ENCODE measurements at places on chromosomes 7 and 10. TPM values are rescaled to one million over a fixed set of nuclear protein-coding genes. Genes with fewer than 3 reads are reported as not detected.

DNA sequence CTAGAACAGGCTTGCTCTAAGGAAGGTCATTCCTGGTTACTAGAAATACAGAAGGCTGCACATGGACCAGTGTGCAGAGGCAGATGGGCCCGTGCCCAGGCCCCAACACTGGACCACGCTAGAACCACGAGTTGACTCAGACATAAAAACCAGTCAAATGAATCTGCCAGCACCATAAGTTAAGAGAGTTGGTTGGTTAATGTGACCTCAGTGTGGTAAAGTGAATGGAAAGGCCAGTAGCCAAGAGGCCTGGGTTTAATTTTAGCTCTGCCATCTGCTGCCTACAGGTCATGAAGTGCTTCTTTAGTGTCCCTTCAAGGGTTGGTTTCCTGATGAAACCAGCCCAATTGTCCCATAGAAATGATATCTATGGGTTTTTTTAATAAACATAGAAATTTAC, 329.6 kb upstream of the NRP1 start:
- DNase-seq: no peak

The AKR1D1 gene
- 0.28 TPM for total RNA-seq

DNA sequence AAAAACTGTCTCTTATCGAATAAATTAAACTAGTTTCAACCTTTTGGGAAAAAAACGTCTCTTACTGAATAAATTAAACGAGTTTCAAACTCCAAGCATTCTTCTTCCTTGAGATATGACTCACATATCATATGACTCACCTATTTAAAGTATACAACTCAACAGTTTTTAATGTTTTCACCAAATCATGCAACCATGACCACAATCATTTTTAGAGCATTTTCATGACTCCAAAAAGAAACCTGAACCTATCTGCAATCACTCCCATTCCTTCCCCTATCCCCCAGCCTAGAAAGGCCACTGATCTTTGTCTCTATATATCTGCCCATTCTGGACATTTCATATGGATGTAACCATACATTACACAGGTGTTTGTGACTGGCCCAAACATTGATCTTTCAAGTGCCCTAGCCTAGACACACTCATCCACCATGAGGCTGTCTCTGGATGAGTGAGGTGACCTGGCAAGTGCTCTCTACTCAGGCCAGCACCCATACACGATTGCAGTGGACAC, 115.3 kb downstream of the PIP4K2A start:
- DNase-seq: no peak

DNA sequence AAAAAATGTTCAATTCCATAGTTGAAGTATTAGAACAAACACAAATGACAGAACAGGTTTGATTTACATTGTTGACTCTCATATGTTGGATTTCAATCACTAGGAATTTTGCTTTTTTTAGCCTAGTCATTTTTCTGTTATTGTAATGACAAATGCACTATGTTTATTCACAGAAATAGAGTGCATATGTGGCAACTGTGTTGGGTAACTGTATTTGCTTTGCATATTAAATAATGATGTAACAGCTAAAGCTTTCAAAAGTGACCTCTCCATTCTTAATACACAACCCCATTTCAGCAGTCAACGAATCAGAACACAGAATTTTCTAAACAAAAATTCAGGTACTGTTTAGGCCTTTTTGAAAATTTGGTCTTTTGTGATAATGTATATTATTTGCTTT, 54.0 kb upstream of the SLC26A5 start:
- no peak for DNase-seq

Measured in neural progenitor cell (in vitro differentiated cells).